ENCODE measurements at places on chromosomes 4 and X. TPM values are rescaled to one million over a fixed set of nuclear protein-coding genes. Genes with fewer than 3 reads are reported as not detected.

- H3K27ac ChIP-seq, result no peak overlapping the region
- DNase-seq, result no peak
- H3K36me3 ChIP-seq, result peaks cover 12% of the 10 kb centered on the region
- H3K4me3 ChIP-seq, result no peak overlapping the region
- peaks cover 60% of the 10 kb centered on the region for H3K27me3 ChIP-seq
These were observed 42.8 kb downstream of the ENPP6 start for GRCh38 chr4:184174571-184175488.

DNA sequence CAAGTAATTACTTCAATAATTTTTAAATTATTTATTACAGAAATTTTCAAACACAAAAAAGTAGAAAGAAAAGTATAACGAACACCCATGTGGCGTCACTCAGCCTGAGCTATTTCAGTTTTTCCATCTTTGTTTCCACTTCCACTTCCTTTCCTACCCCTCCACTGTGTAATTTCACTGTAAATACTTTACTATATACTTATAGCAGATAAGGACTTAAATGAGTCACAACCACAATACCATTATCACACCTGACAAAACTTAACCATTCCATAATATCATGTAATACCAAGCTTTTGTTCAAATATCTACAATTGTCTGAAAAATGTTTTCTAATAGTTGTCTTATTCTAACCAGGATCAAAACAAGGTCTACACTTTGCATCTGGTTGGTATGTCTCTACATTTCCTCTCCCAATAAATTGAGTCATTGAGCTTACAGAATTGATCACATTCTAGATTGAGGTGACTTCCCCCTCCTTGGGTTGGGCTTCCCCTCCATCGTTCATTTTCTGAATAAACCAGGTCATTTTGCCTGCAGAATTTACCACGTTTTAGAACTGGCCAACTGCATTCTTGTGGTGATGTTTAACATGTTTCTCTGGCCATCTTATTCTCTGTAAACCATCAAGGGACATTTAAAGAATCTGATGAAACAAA, 48.7 kb downstream of the ATP10D start:
- H3K4me3 ChIP-seq, result peak overlapping the region; percentile 50
- peak overlapping the region; percentile 76 for H3K27ac ChIP-seq
- H3K4me1 ChIP-seq, result peaks cover 37% of the 10 kb centered on the region
- no peaks in the 10 kb centered on the region for H3K27me3 ChIP-seq

GRCh38 chr4:76540486-76540885, 105.5 kb downstream of the SHROOM3 start:
- no peak overlapping the region for H3K27ac ChIP-seq
- DNase-seq, result no peak
- H3K4me3 ChIP-seq, result no peak overlapping the region
- H3K36me3 ChIP-seq, result no peaks in the 10 kb centered on the region

DNA sequence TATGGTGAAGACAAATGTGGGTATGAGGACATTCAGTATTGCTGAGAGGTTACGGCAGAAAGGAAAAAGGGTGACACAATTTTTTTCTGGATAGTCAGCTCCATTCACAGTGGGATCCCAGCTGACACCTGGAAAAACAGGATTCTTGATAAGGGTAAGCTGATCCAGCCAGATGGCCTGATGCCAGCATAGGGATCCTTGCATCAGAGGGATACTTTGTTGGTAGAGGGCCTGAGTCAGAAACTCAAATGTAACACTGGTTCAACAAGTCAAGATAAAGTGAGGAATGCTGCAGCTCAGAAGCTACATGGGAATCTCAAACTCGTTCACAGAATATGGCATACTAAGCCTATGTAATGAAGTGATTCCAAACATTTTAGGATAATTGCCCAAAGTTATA, 726.7 kb downstream of the C4orf33 start:
- no peaks in the 10 kb centered on the region for H3K4me1 ChIP-seq
- H3K36me3 ChIP-seq, result no peaks in the 10 kb centered on the region
- no peak overlapping the region for H3K4me3 ChIP-seq
- H3K27ac ChIP-seq, result no peak overlapping the region

GRCh38 chr4:76680952-76681351, 217.0 kb downstream of the SOWAHB start:
- no peak overlapping the region for H3K27ac ChIP-seq
- H3K4me3 ChIP-seq, result no peak overlapping the region
- no peaks in the 10 kb centered on the region for H3K36me3 ChIP-seq
- H3K4me1 ChIP-seq, result no peaks in the 10 kb centered on the region

- H3K27ac ChIP-seq, result no peak overlapping the region
- H3K4me3 ChIP-seq, result no peak overlapping the region
- H3K4me1 ChIP-seq, result no peaks in the 10 kb centered on the region
- no peaks in the 10 kb centered on the region for H3K36me3 ChIP-seq
- no peak for DNase-seq
These were observed 136.1 kb downstream of the MAD2L1 start for GRCh38 chr4:119930546-119930945.

- H3K4me3 ChIP-seq, result no peak overlapping the region
- H3K27ac ChIP-seq, result no peak overlapping the region
- DNase-seq, result no peak
- peaks cover 26% of the 10 kb centered on the region for H3K27me3 ChIP-seq
These were observed 20.9 kb upstream of the XPNPEP2 start for GRCh38 chrX:129717892-129718291.

DNA sequence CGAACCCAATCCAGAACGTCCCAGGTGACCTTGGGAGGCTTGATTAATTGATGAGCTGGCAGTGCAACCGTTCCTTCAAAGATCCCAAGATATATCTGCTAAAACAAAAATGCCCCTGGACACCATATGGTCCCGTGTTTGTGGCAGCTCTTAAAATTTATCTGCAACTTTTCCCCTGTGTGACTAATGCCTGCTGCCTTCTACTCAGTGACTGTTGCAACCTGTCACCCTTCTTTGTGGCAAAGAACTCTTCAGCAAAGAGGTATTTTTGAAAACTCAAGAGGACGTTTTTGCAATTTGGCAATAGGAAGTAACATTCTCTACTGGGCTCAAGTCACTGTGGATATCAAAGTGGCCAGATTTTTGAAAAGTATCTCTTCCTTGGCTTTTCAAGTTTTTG, 75.8 kb upstream of the SOD3 start:
- H3K4me1 ChIP-seq, result no peaks in the 10 kb centered on the region
- H3K36me3 ChIP-seq, result peaks cover 3% of the 10 kb centered on the region

DNA sequence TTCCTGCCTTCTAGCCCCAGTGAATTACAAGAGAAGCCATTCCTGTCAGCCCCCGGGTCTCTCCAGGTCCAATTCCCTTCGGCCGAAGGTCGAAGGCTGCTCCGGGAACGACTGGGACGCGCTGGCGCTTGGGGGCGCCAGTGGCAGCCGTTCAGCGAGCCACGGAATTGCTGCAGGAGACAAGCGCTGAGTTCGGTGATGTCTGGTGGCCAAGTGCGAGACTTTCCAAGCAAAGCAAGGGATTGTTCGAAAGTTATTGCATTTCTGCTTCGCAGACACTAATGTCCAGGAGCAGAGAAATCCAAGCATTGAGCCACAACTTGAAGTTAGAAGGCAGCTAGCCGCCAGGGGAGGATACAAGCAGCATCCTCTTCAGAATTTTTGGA, 1.1 kb upstream of the DKK2 start:
- no peak overlapping the region for H3K27ac ChIP-seq
- peak; percentile 17 for DNase-seq
- peaks cover 55% of the 10 kb centered on the region for H3K27me3 ChIP-seq
- H3K4me3 ChIP-seq, result no peak overlapping the region
- H3K4me1 ChIP-seq, result peaks cover 32% of the 10 kb centered on the region

DNA sequence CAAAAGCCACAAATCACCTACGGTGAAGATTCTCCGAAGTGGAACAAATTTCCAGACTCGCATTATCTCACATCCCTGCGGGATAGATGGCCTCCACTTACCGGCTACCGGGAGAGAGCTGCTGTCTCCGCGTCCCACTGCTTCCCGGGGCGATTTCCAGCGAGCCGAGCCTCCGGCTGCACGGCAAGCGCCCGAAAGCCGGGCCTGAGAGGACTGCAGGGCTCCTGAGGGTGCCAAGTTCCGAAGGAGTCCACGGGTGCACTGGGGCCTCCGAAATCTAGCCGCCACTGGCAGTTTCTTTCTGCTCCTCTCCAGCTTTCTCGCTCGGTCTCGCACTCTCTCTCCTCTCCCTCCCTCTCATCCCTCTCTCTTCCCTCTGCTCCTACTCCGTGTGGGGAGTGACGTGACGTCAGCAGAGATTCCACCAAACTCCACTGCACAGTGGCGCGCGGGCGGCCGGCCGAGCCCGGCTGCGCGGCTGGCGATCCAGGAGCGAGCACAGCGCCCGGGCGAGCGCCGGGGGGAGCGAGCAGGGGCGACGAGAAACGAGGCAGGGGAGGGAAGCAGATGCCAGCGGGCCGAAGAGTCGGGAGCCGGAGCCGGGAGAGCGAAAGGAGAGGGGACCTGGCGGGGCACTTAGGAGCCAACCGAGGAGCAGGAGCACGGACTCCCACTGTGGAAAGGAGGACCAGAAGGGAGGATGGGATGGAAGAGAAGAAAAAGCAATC, 14.0 kb upstream of the PITX2 start:
- H3K4me1 ChIP-seq, result peaks cover 12% of the 10 kb centered on the region
- DNase-seq, result no peak
- H3K27ac ChIP-seq, result no peak overlapping the region
- H3K4me3 ChIP-seq, result no peak overlapping the region

DNA sequence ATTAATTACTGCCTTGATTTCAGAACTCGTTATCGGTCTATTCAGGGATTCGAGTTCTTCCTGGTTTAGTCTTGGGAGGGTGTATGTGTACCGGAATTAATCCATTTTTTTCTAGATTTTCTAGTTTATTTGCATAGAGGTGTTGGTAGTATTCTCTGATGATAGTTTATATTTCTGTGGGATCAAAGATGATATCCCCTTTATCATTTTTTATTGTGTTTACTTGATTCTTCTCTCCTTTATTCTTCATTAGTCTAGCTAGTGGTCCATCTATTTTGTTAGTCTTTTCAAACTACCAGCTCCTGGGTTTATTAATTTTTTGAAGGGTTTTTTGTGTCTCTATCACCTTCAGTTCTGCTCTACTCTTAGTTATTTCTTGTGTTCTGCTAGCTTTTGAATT, 32.1 kb downstream of the CDX4 start:
- peaks cover 2% of the 10 kb centered on the region for H3K36me3 ChIP-seq
- peaks cover 59% of the 10 kb centered on the region for H3K27me3 ChIP-seq
- H3K4me1 ChIP-seq, result no peaks in the 10 kb centered on the region
- no peak overlapping the region for H3K27ac ChIP-seq
- DNase-seq, result no peak

DNA sequence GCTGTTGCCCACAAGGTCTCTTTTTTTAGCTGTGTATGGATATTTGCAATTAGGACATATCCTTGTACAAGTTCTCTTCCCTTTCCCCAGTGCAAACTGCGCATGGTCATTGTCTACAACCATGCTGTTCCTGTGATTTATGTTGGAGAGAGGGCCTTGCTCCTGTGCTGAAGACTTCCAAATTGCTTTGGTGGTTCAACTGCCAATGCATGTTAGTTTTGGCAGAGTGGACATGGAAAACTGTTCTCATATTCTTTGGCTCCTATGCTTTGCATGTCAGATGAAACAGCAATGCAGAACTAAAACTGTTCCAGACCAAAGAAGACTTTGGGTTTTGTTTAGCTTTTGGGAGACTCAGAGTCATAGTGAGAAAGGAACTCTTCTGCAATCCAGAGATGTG, 148.8 kb upstream of the EDNRA start:
- no peak overlapping the region for H3K4me3 ChIP-seq
- no peaks in the 10 kb centered on the region for H3K27me3 ChIP-seq
- no peaks in the 10 kb centered on the region for H3K36me3 ChIP-seq
- H3K27ac ChIP-seq, result no peak overlapping the region

DNA sequence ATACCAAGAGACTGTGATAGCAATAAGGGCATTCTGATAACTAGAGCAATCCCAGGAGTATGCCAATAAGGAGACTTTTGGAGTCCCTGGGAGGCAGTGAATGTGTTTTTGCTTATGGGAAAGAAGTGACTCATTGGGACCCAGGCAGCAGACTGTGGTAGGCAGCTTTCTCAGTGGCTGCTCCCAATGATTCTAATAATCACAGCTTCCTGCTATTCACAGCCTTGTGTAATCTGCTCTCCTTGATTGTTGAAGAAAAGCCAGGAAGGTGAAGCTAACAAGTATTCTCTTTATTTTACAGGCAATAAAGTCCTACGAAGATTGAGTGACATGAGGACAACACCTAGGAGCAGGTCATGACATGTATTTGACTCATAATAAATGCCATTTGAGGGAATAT, 70.3 kb upstream of the DDX60 start:
- H3K4me1 ChIP-seq, result no peaks in the 10 kb centered on the region
- no peaks in the 10 kb centered on the region for H3K36me3 ChIP-seq
- H3K4me3 ChIP-seq, result no peak overlapping the region
- no peaks in the 10 kb centered on the region for H3K27me3 ChIP-seq
- no peak overlapping the region for H3K27ac ChIP-seq

Gene PAGE2B
- 1.1 TPM for total RNA-seq

Gene TEX13D
- not detected for total RNA-seq

Gene FAM149A
- 2.0 TPM for total RNA-seq

Gene P2RY8
- 40.1 TPM for total RNA-seq

Gene XAGE2
- not detected for total RNA-seq

Gene FAM241A
- 5.0 TPM for total RNA-seq
